Lung (tissue), 17 donors: ENCODE measurements at places on chromosomes 6 and 20. TPM values are rescaled to one million over a fixed set of nuclear protein-coding genes. Genes with fewer than 3 reads are reported as not detected.

The BNIP5 gene
- 0.09 TPM for total RNA-seq

- DNase-seq: no peak
- H3K36me3 ChIP-seq: no peaks in the 10 kb centered on the region
- H3K4me1 ChIP-seq: peaks cover 6% of the 10 kb centered on the region
- no peak overlapping the region for H3K27ac ChIP-seq
- no peak overlapping the region for H3K4me3 ChIP-seq
These were observed 205.6 kb upstream of the ZNF184 start for GRCh38 chr6:27678469-27678868.

DNA sequence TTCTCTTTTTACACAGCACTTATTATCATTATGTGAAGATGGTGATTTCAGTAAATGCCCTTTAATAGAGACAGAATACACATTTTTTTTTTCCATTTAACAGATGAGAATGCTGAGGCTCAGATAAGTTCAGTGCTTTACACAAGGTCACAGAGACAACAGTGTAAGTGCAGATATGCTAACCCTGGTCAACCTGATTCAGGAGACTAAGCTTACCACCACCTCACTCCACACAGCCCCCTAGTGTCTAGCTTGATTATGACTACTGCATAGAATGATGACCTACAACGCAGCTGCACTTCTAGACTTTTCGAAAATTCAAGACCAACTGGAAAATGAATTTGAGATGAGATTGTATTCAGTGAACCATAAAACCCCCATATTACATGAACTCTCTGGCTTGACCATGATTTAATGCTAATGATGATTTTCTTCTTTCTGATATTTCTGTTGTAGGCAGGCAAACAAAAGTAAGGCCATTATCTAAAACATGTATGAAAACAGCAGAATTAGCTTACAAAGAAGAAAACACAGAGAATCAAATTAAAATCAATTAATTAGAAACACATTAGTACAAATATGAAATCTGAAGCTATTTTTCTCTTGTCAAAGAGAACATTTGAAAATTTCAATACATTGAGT lies 212.1 kb upstream of the PHACTR1 start:
- no peak overlapping the region for H3K4me3 ChIP-seq
- DNase-seq: no peak
- H3K27ac ChIP-seq: no peak overlapping the region
- no peaks in the 10 kb centered on the region for H3K4me1 ChIP-seq
- H3K27me3 ChIP-seq: no peaks in the 10 kb centered on the region

The MAP7 gene
- 23.4 TPM for total RNA-seq
